ENCODE measurements at places on chromosomes 2 and 18.

GRCh38 chr2:109049022-109049421, 60.0 kb upstream of the EDAR start:
- DNase-seq, result no peak

- DNase-seq, result no peak
Observed at GRCh38 chr2:126932966-126933710, 34.4 kb downstream of the TEX51 start.

GRCh38 chr18:58495634-58496033, 133.3 kb downstream of the ALPK2 start:
- DNase-seq, result no peak

GRCh38 chr2:233980955-233981561, 63.9 kb downstream of the TRPM8 start:
- no peak for DNase-seq

GRCh38 chr2:70688427-70688826, 79.6 kb downstream of the ADD2 start:
- no peak for DNase-seq

GRCh38 chr2:46645681-46646162, 166.4 kb downstream of the TMEM247 start:
- DNase-seq, result no peak

DNA sequence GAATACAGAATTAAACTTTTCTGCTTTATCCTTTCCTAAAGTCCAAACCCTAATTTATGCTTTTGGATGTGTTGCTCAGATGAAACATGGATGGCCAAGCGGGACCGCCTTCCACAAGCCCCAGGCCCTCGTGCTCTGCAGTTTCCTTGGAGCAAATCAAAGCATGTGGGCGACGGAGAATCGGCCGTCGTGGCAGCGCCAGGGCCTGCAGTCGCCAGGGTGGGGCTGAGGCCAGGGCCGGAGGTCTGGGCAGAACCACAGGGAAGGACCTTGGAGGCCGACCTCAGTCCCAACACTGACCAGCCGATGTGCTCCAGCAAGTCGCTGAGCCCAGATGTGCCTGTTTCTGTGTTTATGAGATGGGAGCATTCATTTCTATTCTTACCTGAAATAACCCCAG, 108.1 kb downstream of the MBP start:
- DNase-seq, result no peak

- no peak for DNase-seq
Observed at GRCh38 chr18:79416022-79416676, 20.4 kb downstream of the NFATC1 start.

DNA sequence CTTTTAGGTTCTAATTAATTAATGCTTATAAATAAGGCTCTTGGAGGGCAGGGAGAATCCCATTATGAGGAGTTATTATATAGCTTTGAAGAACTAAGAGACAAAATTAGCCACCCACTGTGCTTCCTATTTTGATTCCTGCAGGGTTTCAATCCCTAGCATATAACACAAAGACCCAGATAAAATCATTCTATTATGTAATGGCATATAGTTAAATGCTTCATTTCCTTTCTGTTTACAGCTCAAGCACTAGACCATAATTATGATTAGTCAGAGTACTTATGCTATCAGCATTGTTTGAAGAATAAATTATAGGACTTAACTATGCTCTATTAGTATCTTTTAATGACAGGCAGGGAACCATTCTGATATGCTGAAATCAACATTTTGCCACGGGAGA, 9.1 kb downstream of the GPR155 start:
- no peak for DNase-seq

- DNase-seq, result no peak
Observed at GRCh38 chr18:67545681-67546080, 29.2 kb upstream of the DSEL start.

DNA sequence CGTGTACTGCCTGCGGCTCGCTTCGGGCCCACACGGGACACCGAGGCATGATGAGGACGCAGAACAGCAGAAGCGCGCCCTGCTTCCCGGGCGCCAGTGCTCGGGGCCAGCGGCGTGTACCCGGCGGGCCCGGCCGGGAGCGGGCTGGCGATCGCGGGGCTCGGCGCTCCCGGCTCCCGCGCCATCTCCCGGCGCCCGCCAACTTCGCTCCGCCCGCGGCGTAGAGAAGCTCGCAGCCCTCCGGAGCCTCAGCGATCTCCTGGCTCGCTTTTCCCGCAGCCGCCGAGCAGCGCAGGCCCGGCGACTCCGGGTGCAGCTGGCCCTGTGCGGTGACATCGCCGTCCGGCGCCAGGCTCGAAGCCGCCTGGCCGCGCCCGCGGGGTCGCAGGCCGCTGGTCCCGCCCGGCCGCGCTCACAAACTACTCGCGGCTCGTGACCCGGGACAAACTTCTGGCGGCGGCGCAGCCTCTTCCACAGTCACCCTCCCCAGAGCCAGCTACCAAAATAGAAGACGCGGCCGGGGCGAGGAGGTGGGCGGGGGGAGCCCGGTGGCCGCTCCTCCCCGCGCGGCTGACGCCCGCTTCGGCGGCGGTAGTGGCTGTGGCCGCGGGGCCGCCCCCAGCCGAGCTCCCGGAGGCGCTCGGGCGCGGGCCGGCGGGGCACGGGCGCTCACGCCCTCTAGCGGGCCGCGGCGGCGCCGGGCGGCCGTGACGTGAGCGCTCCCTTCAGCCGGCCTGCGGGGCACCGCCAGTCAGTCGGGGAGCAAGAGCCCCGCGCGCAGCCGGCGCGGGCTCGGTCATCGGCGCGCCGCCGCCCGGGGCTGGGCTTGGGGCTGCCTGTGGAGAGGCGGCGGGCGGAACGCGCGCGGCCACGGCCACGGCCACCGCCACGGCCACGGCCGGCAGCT, at the start of gene PTPRM:
TSS of gene PTPRM (plus strand) at position 750 of the 907 bp plus-strand sequence. CDS start 503 bp downstream, outside the sequence.
- DNase-seq, result peak; percentile 78

DNA sequence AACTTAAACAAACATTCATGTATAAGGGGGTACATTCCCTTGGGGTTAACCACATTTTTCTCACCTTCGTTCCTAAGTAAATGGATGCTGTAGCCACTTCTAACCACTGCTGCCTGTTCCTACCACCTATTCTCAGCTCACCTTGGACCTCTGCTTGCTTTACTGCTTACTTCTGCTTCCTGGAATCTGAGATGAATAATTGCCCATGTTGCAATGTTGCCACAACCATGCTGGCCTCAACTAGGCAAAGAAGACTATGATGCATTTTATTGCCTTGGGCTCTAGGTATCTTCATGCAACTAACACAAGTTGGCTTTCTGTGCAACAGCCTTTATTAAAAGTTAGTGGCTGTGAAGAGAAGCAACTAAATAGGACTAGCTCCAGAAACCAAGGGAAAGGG, 106.3 kb upstream of the TCF4 start:
- DNase-seq, result no peak

DNA sequence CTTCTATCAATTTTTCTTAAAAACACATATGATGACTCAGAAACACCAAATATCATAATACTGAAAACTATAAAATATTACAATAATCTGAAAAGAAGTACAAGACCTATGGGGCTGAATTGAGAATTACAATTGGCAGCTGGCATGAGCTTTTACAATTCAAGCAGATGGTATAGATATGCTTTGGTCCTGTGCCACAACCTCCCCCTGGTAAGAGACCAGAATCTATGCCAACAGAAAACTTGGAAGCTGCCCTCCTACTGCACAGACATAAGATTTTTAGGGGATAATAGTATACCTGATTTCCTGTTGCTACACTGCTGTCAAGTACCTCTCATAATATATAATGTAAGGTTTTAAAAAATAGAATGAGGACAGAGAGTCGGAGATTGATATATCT, 46.8 kb upstream of the CDH7 start:
- no peak for DNase-seq

DNA sequence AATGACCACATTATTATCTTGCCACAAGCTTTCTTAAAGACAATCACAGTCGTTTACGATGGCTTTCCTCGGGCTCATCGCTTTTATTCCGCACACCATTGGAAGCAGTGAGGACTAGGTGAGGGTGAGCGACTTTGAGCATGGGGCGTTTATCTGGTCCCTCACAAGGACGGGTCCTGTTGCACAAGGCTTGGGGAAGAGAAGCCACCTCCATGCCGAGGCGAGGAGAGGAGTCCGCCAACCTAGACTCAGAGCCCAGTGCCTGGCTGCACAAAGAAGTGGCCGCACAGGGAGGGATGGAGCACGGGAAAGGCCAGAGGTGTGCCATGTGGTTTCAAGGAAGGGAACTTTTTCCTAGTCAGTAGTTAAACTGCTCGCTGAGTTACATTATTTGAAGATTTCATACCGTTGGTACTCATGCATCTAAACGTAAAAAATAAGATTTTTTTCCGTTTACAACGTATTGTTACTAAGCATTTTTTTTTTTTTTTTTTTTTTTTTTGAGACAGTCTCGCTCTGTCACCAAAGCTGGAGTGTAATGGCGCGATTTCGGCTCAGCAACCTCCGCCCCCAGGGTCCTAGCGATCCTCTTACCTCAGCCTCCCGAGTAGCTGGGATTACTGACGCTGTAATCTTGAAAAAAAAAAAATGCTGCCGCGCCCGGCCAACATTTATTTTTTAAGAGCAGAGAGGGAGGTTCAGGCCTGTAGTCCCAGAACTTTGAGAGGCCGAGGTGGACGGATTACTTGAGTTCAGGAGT, 849 bp upstream of the CYP27C1 start:
- no peak for DNase-seq

DNA sequence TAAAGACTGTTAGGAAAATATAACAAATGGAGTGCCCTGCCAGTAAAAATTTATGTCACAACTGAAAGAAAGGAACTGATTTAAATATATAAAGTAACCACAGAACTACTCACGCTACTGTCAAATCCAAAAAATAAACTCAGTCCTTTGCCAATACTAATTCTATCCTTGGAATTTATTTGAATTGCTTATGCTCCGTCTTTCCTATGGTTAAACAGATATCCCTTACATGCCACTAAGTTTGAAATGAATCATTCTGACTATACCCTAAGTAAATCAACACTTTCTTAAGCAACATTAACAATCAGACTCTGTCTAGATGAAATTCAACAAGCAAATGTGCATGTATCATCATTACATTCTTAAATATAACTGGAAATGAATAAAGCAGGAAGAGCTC, 9.8 kb downstream of the HNRNPLL start:
- no peak for DNase-seq

DNA sequence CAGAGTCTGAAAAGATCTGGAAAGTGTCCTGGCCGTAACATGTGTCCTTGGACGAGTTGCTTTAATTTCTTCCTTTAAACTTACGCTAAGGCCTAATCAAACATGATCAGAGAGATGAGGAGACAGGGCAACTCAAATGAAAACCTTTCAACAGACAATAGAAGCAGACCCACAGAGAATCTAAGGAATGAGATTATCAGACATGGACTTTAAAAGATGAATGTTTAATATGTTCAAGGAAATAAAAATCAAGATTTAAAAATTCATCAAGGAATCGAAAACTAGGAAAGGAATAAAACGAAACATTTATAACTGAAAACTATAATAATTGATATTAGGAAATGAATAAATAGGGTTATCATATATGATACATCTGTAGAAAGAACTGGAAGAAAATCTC, 55.1 kb downstream of the RAB31 start:
- DNase-seq, result no peak

- peak; percentile 78 for DNase-seq
Observed at GRCh38 chr2:188181067-188181838, 110.4 kb upstream of the GULP1 start.

GRCh38 chr18:74251297-74252038, 40.3 kb downstream of the CYB5A start:
- peak; percentile 74 for DNase-seq

GRCh38 chr18:50518787-50519546, 40.9 kb upstream of the MAPK4 start:
- DNase-seq, result no peak

DNA sequence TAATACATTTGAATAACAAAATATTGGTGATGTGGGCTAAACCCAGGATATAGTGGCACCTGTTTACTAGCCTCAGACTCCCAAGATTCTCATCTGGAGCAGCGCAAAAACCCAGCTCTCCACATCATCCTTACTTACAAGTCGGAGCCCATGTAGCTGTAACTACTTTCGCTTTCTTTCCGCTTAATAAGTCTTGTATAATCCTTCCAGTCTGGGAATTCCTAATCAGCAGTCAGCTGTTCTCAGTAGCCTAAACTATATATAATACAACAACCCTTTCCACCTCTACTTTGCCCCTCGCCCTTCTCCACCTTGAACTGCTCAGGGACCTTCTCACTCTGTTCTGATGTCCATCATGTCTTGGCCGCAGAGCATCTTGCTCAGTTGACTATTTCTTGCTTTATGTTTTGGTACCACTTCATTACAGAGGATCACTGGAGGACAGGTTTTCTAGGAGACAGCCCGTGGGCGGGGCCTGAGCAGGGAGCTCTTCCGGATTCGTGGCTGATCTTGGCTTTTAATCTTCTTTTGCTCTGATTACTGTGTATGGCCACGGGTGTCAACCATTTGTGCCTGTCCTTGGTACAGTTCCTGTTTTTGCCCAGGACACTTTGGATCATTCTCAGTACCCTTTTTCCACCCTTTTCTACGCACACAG, 119.9 kb upstream of the SERTAD2 start:
- DNase-seq, result no peak

DNA sequence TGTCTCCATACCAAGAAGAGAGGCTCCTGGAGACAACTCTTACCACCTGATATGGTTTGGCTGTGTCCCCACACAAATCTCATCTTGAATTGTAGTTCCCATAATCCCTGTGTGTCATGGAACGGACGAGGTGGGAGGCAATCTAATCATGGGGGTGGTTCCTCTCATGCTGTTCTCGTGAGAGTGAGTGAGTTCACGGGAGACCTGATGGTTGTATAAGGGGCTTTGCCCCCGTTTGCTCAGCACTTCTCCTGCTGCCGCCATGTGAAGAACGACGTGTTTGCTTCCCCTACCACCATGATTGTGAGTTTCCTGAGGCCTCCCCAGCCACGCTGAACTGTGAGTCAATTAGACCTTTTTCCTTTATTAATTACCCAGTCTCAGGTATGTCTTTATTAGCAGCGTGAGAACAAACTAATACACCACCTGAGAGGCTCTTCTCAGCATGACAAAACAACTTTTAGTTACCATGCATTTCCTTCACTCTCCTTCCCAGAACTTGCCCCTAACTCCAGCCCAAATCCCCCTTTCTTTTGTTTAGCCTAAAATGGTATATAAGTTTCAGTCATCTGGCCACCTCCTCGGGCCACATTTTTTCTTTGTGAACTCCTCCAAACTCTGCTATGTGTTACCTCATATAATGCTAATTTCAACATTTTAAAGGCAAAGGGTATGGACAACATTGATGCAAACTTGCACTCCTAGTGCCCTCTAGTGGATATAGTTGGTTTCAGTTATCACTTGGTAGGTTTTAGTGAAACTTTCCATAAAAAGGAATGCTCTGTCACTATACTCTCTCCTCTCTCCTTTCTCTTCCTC, 58.6 kb upstream of the SLC25A52 start:
- DNase-seq, result peak; percentile 69

GRCh38 chr2:240501531-240501991, 56.2 kb downstream of the ANKMY1 start:
- DNase-seq, result no peak

GRCh38 chr18:43692099-43692690, 414.9 kb upstream of the SYT4 start:
- DNase-seq, result no peak

DNA sequence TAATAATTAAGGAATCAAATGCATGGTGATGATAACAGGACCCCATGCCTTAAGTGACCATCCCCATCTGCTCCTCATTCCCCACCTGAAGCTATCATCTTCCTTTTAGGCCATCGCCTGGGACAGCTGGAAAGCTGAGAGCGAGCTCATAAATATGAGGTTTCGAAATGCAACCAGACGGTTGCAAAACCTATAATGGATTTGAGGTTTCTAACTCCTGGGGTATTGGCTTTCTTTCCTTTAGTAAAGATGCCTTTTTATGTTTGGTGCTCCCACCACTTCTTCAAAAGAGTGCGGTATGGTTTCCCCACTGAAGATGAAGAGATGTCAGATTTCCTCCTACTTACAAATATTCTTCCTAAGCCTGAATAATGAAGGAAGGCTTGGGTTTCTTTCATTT, 1589.5 kb upstream of the PIK3C3 start:
- DNase-seq, result no peak
